CD4-positive, alpha-beta memory T cell (primary cell): ENCODE measurements at places on chromosomes 16 and 17.

DNA sequence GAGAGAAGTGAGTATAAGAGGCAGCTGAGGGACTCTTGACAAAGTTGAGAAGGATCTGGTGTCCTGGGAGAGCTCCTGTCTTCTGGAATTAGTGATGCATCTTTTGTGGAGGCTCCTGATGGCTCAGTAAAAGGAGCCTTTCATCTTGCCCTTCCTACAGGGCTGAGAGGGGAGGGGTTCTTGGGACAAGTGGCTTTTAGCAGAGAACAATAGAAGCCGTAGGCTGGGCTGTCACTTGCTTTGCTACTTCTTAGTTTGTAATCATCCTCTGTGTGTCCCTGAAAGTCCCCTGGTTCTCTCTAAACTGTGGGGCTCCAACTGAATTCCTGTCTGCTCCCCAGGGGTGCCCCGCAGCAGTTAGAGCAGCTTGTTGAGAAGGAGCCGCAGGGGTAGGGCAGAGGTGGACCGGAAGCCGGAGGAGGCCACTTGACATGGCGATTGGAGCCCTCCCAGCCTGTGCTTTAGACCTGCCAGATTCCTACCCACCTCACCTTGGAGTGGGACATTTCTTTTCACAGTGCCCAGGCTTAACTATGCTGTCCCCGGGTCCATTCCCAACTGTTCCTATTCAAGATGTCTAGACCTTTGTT, 85.1 kb downstream of the PRKCA start:
- H3K27me3 ChIP-seq: no peaks in the 10 kb centered on the region
- no peak overlapping the region for H3K4me3 ChIP-seq

GRCh38 chr17:22512997-22513538, 820.7 kb downstream of the KCNJ18 start:
- H3K4me3 ChIP-seq: no peak overlapping the region
- no peak for DNase-seq
- H3K27ac ChIP-seq: no peak overlapping the region
- H3K36me3 ChIP-seq: no peaks in the 10 kb centered on the region
- H3K4me1 ChIP-seq: no peaks in the 10 kb centered on the region

GRCh38 chr17:18944646-18945045, 7.3 kb upstream of the SLC5A10 start:
- H3K4me3 ChIP-seq: no peak overlapping the region
- no peak overlapping the region for H3K27ac ChIP-seq
- no peaks in the 10 kb centered on the region for H3K36me3 ChIP-seq
- no peak for DNase-seq
- no peaks in the 10 kb centered on the region for H3K4me1 ChIP-seq

DNA sequence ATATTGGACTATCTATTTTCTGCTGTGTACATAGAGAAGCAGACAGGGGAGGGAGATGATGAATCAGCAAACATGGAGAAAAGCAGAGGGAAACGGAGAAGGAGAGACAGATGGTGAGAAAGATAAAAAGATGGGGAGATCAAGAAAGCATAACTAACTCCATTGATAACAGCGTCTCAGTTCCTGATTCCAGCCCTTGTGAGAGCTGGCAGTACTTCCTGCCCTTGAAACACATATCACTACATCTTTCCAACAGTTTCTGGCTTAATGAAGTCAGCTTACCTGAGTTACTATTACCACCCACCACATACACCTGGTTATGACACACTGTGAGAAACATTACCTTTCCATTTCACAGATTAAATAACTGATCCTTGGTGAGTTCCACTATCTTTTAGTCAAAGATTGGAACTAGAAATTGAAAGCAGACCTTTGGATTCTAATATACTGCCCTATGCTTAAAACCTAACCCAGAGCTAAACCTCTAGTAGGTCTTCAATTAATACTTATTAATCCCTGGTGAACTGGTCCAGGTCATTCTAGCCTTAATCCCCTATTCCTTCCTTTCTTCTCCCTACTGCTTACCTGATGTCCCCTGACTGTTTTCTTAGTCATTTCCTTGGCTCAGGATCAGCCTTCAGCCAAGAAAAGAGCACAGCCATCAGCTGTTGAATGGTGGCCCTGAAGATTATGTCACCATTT, 346.6 kb upstream of the CCL2 start:
- no peaks in the 10 kb centered on the region for H3K27me3 ChIP-seq
- no peaks in the 10 kb centered on the region for H3K36me3 ChIP-seq
- H3K4me3 ChIP-seq: no peak overlapping the region
- no peak for DNase-seq
- no peaks in the 10 kb centered on the region for H3K4me1 ChIP-seq
- H3K27ac ChIP-seq: no peak overlapping the region

- no peaks in the 10 kb centered on the region for H3K4me1 ChIP-seq
- no peaks in the 10 kb centered on the region for H3K36me3 ChIP-seq
- DNase-seq: no peak
- H3K4me3 ChIP-seq: no peak overlapping the region
- H3K27me3 ChIP-seq: peaks cover 4% of the 10 kb centered on the region
- no peak overlapping the region for H3K27ac ChIP-seq
These were observed 368.0 kb upstream of the CDH5 start for GRCh38 chr16:65998443-65998842.

DNA sequence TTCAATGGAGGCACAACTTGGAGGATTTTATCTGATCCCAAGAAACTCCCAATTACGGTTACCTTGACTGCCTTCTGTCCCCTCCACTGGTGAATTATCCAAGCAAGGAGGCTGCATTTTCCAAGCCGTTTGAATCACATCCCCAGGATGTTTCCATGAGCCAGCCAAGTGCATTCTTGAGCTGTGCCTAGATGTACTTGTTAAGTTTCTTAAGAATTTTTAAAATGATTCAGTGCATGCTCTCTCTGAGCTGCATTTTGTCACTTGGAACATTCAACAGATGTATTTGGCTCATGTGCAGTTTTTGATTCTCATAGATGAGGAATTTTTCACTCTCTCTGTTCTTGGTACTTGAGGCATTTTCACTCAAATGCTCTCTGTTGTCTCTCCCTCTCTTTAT, 202.6 kb upstream of the MYOCD start:
- H3K27ac ChIP-seq: no peak overlapping the region
- H3K4me1 ChIP-seq: no peaks in the 10 kb centered on the region
- H3K27me3 ChIP-seq: no peaks in the 10 kb centered on the region
- no peaks in the 10 kb centered on the region for H3K36me3 ChIP-seq
- H3K4me3 ChIP-seq: no peak overlapping the region

DNA sequence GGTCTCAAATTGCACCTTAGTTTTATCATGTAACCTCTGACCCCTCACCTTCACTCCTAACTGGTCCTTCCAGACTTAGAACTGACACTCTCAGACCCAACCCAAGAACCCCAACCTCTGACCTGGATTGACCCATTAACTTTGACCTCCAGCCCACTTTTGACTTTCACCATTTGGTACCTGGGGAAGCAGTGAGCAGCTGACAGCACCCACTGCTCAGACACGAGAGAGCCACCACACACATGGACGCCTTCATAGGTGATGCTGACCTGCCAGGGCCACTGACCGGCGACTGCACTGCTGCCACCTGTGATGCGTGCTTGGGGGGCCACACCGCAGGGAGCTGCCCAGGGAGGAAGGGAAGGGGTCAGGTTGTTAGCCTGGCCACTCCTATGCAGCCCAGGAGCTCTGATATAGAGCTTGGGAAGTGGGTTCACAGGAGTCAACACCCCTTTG, 2.5 kb downstream of the PRSS8 start:
- H3K4me3 ChIP-seq: no peak overlapping the region
- no peak for DNase-seq
- no peak overlapping the region for H3K27ac ChIP-seq
- peaks cover 19% of the 10 kb centered on the region for H3K36me3 ChIP-seq

DNA sequence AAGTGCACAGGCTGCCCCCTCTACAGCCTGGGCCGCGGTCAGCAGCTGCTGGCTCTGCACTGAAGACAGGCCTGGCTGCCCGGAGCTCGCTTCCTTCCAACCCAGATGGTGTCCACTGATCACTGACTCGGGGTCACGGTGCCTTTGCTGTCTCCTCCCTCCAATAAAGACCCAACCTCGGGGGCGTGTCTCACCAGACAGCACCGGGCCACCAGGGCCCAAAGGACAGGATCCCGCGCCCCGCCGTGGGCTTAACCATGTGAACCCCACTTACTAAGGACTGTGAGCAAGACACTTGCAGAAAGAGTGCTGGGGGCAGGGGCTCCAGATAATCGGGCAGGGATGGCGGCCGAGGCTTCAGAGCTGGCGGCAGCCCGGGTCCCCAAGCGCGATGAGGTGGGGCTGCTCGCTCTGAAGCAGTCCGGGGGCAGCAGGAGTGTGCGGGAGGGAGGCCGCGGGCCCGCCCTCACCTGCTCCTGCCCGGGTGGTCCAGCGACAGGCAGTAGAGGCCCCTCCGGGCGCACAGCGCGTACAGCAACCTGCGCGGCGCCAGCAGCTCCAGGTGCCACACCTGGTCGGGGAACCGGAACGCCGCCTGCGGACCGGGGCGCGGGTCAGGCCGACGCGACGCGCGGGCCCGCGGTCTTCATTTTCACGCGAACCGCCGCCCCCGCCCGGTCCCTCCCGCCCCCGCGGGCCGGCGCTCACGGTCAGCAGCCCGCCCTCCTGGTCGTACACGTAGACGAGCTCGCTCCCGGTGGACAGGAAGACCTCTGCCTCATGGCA, 502 bp downstream of the FAAP100 start:
- H3K27me3 ChIP-seq: no peaks in the 10 kb centered on the region
- no peak for DNase-seq
- H3K27ac ChIP-seq: peak overlapping the region; percentile 64
- H3K4me1 ChIP-seq: peaks cover 24% of the 10 kb centered on the region
- peaks cover 20% of the 10 kb centered on the region for H3K36me3 ChIP-seq

DNA sequence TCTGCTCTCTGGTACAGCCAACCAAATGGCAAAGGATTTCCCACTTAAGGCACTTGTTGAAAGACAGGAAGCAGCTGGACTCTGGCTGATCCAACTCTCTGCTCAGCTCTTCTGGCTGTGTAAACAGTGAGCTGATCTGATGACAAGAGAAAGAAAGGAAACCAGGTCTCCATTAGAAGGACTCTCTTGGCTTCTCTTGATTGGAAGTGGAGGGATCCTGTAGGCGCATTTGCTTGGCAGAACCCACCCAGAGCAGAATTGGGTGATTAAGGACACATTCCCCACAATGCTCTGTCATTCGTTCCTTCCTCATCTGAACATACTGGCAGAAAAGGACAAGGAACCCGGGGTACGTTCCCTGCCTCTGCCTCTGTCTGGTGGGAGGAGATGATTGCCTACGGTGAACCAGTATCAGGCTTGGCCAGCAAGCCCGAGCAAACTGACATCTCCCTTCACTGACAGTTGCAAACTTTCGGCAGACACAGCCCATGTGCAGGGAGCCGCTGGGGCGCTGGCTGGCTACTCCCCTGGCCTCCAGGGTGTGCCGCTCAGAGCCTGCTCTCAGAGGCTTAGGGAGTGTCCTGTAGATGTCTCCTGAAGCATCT, 29.1 kb downstream of the LDHD start:
- DNase-seq: no peak
- H3K4me3 ChIP-seq: no peak overlapping the region
- H3K27ac ChIP-seq: no peak overlapping the region

DNA sequence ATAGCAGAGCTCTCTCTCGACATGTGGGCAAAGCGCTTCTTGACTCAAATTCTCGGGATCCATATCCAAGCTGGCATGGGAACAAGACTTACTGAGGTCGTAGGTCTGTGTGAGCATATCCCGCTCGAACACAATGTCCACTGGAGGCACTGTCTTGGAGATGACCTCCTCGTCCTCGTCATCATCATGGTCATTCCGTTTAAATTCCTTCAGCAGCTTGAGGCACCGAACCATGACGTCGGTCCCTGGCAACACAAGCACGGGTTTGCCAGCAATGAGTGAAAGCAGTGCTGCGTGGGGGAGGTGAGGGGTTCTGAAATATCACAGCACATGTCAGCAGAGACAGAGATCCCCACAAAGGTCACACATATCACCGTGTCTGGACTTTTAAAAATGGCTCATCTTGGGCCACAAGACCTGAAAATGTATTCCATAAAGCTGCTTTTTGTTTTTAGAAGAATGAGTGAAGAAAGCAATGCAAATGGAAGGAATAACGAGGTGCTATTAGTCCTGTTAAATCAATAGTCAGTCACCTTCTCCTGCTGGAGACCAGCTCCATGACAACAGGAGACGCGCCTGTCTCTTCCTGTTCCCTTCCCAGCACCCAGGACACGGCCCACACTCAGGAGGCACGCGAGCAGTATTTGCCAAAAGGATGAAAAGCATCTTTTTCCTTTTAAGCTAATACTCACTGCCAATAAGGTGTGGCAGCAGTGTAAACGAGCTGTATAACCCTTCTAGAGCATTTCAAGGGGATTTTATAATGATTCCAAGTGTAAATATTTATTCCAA, 37.9 kb downstream of the GTF3C1 start:
- H3K4me1 ChIP-seq: no peaks in the 10 kb centered on the region
- peaks cover 26% of the 10 kb centered on the region for H3K36me3 ChIP-seq
- DNase-seq: no peak
- no peak overlapping the region for H3K27ac ChIP-seq

GRCh38 chr16:71540-72401, 660 bp downstream of the RHBDF1 start:
- peaks cover 13% of the 10 kb centered on the region for H3K27me3 ChIP-seq
- peaks cover 10% of the 10 kb centered on the region for H3K4me1 ChIP-seq
- H3K4me3 ChIP-seq: no peak overlapping the region

- H3K27ac ChIP-seq: no peak overlapping the region
- H3K27me3 ChIP-seq: no peaks in the 10 kb centered on the region
- no peak for DNase-seq
These were observed 49.7 kb downstream of the TBC1D16 start for GRCh38 chr17:79985943-79986391.

- no peak for DNase-seq
- H3K27me3 ChIP-seq: peaks cover 12% of the 10 kb centered on the region
- H3K27ac ChIP-seq: no peak overlapping the region
- no peak overlapping the region for H3K4me3 ChIP-seq
These were observed 16.3 kb upstream of the BCAR1 start for GRCh38 chr16:75267631-75268264.

DNA sequence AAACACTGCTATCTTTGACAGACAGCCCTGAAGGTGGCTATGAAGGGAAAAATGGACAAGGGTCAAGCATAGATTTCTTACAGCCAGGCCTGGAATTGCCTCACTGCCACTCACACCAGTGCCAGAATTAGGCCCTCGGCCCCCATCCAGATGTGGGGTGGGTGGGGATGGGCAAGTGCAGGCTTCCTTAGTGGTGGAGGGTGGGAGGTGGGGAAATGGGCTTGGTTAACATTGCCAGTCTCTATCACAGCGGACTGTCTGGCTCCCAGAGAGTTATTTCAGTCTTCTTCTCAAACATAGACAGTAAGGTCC, 24.9 kb downstream of the B9D1 start:
- H3K4me1 ChIP-seq: no peaks in the 10 kb centered on the region
- DNase-seq: no peak
- no peak overlapping the region for H3K27ac ChIP-seq
- H3K36me3 ChIP-seq: no peaks in the 10 kb centered on the region
- H3K4me3 ChIP-seq: no peak overlapping the region
- no peaks in the 10 kb centered on the region for H3K27me3 ChIP-seq

- peaks cover 27% of the 10 kb centered on the region for H3K4me1 ChIP-seq
- no peaks in the 10 kb centered on the region for H3K27me3 ChIP-seq
- DNase-seq: no peak
- no peak overlapping the region for H3K4me3 ChIP-seq
These were observed 12.7 kb downstream of the HIC1 start for GRCh38 chr17:2067608-2068024.

GRCh38 chr17:80992077-80992947, 671 bp downstream of the CHMP6 start:
- H3K27ac ChIP-seq: peak overlapping the region; percentile 70
- no peaks in the 10 kb centered on the region for H3K27me3 ChIP-seq
- H3K4me3 ChIP-seq: peak overlapping the region; percentile 63
- DNase-seq: no peak

GRCh38 chr16:4190086-4190485, 51.8 kb downstream of the SRL start:
- no peaks in the 10 kb centered on the region for H3K27me3 ChIP-seq
- no peak overlapping the region for H3K4me3 ChIP-seq
- H3K36me3 ChIP-seq: no peaks in the 10 kb centered on the region
- no peak overlapping the region for H3K27ac ChIP-seq
